ENCODE measurements at places on chromosomes 7 and 10.
A peak's percentile ranks its signal among the peaks of the same experiment; 100 is the strongest.

- no peak for DNase-seq
Observed at GRCh38 chr10:97039538-97040247, 146.1 kb downstream of the SLIT1 start.

DNA sequence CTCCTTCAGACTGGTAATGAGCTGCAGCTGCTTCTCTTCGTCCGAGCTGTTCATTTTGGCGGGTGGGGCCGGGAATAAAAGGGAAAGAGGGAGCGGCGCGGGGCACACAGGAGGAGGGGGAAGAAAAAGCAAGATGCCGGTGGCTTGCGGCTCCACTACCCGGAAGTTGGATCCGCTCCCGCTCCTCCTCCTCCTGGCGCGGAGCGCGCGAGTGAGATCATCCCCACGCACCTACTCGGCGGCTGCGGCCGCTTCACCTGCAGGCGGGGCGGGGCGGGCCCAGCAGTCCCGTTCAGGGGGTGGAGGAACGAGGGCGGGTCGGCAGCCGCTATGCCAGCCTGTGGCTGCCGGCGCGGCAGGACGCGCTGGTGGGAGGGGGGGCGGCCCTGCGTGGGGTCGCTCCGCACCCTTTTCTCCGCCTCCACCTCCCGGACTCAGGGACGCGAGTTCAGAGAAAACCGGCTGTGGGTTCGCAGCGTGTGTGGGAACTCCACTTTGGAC lies at the start of gene SHTN1:
Gene SHTN1, minus strand, starts transcription at position 162 of the 501 bp plus-strand sequence. Its CDS starts 108 bp downstream, at position 54.
- no peak for DNase-seq

GRCh38 chr7:98872328-98872924 lies 2.6 kb upstream of the TMEM130 start:
- DNase-seq: no peak

GRCh38 chr7:96415293-96415940 lies 93.5 kb upstream of the SLC25A13 start:
- DNase-seq: no peak

DNA sequence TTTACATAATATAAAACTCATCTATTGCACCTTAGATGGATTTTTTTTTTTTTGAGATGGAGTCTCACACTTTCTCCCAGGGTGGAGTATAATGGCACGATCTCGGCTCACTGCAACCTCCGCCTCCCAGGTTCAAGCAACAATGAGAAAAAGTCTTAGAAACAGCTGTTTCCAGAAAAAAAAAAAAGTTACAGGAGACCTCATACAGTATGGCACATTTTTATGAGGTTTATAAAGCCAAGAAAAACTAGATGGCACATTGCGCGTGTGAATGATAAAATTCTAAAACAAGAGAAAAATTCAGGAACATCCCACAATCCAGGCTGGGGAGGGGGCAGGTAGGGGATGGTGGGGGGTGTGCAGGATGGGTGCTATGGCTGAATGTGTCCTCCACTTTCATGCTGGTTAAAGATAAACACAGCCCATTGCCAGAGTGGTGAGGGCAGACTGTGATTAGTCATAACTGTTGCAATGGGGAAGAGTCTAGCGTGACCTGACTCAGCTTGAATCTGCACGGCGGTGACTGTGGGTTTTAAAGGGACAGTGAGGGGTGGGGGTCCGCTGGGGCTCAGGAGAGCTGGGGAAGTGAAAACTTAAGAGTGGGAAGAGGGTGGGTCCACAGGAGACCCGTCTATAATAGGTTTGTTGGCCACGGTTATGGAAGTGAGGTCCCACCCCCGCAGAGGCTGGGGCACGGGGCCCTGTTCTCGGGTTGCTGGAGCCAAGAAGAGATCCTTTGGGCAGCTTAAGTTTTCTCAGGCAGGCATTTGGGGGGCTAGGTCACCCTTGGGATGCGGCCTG lies 11.9 kb upstream of the LRRC27 start:
- peak; percentile 46 for DNase-seq

- no peak for DNase-seq
Observed at GRCh38 chr7:91875851-91876250, 4.7 kb downstream of the MTERF1 start.

DNA sequence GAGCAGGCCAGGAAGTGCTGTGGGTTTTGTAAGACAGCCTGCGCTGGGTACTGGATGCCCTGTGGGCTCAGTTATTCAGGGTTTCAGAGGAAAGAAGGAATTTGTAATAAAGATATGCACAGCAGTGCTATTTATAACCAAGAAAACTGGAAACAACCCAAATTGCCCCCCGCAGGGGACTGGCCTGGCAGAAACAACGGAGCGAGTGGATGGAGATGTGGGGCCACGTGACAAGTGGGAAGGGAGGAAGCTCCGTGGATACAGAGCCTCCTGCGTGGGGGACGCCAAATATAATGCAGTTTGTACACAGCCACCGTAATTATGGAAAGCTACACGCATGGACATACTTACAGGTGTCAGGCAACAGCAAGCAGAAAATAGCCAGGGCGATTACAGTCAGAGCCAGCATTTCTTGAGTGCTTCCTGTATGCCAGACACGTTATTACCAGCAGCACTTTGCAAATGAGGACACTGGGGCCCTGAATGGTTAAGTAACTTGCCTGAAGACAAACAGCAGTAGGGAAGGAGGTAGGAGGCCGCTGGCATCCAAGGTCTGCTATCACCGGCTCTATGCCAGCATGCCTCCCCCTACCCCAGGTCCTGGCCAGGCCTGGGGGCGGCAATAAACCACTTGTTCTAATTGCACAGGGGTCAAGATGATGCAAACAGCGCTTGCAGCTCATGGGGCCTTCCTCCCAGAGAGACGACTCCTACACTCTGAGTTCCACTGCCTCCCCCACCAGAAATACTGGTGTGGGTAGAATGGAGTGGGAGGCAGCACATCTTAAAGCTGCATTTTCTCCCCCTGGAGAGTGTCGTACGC lies 8.7 kb upstream of the CAMK2B start:
- DNase-seq: no peak

GRCh38 chr10:121741248-121741792 lies 143.1 kb upstream of the FGFR2 start:
- no peak for DNase-seq

DNA sequence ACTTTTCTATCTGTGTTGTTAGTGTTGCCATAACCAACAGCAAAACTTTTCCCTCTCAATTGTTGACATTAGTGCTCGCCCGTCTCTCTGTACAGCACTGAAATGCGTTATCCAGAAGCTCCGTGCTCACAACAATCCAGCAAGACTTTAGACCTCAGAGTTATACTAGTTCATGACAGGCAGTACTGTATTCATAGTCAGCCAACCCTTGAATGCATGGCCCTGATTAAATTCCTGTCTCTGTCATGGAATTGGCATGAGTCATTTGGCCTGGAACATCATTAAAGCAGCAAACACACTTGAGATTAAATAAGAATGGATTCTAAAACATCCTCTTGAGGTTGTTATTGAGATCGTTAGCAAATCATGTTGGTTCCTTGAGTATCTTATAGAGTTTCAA lies 405.5 kb upstream of the C7orf33 start:
- no peak for DNase-seq

DNA sequence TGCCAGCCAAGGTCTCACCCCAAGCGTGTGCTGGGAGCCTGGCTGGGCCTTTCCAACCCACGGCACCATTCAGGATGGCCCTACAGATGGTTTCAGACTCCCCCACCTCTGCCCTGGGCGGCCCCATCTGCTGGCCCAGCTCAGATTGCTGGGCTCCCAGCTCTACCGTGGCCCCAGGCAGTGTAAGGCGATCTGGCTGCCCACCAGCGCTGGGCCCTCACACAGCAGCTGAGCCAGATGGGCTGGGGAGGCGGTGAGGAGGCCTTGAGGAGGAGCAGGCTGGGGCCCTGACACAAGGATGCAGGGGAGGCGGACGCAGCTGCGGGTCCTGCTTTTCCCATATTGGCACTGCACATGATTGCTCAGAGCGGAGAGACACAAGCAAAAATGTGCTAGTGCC lies 162.8 kb downstream of the NRF1 start:
- no peak for DNase-seq

DNA sequence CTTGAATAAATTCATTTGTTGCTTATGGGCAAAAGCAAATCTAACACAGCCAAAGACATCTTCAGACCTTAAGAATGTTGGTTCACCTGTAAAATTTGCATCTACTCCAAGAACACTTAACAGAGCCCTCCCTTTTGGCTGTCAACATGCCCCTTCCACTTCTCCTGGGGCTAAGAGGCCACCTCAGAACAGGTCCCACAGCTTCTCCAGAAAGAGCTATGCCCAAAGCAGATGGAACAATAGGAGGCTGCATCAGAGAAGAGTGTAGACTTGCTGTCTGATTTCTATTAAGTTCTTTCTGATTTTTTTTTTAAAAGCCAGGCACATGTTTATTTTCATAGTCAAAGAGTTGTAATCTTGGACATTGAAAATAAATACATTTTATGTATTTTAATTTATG lies 26.1 kb upstream of the TRIL start:
- DNase-seq: no peak

- DNase-seq: no peak
Observed at GRCh38 chr7:141003172-141004065, 11.3 kb downstream of the MRPS33 start.

- no peak for DNase-seq
Observed at GRCh38 chr10:125505648-125506047, 177.3 kb downstream of the TEX36 start.

DNA sequence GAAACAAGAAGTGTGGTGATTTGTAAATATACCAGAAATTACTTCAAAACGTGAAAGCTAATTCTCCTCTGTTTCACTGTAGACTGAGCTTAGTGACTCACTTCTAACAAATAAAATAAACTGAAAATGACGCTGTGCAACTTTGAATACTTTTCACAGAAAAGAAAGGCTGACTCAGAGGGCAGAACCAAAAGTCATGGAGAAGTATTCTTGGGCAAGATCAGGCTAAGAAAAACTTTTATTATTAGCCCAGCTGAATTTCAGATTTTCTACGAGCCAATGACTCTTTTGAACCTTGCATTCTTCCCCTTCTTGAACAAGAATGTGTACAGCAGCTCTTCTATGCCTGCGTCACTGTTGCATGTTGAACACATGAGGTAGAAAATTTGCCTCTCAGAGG lies 527.3 kb upstream of the GHITM start:
- DNase-seq: no peak

GRCh38 chr7:111393011-111393754 lies 169.1 kb downstream of the IMMP2L start:
- no peak for DNase-seq

DNA sequence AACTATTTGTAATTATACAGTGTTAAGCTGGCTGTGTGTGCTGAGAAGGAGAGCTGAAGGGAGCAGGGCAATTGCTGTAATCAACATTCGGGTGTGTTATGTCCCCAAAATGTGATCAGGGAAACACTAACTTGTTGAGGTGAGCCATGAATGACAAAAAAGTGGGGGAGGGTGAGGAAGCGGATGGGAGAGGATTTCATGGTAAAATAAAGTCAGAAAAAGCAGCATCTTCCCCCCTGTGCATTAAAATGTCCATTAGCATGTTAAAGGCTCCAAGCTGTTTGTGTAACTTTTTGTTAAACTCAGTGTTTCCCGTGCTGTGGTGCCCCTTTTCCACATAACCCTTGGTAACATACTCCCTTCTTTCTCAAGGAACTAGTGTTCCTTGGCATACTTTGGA lies 84.9 kb downstream of the ARID5B start:
- no peak for DNase-seq

GRCh38 chr7:108017776-108018151 lies 14.8 kb upstream of the LAMB1 start:
- no peak for DNase-seq

- peak; percentile 57 for DNase-seq
Observed at GRCh38 chr10:58237014-58237834, 30.5 kb downstream of the IPMK start.

DNA sequence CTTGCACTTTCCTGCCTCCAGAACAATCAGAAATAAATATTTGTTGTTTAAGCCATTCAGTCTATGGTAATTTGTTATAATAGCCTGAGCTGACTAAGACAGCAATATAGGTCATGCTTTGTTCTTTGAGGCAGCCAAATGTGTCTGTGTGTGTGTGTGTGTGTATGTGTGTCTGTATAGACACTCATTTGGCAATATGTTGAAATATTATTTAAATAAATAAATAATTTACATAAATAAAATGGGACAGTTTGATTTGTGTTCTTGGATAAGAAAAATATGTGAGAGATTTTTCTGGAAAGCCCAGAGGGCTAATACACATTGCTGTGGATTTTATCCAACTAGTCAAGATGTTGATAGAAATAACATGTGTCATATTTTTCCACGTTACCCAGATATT lies 140.2 kb downstream of the PTN start:
- DNase-seq: no peak

- DNase-seq: no peak
Observed at GRCh38 chr7:841943-842342, 9.7 kb downstream of the SUN1 start.

DNA sequence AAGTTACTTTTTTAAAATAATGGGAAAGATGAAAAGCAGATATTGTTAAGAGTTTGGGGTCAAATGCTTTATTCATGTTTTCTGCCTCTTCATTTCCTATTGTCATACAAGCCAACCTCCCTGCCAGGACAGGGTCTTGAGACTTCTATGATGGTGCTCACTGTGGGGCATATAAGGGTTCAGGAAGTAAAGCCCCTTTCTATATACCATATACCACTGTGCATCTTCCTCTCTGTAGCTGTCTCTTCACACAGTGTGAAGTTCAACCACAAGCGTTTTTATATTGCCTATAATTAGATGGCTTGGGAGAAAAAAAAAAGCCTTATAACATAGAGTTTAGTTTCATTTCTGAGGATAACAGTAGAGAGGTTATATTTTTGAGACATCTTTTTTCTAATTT lies 389.8 kb upstream of the SORCS1 start:
- no peak for DNase-seq

DNA sequence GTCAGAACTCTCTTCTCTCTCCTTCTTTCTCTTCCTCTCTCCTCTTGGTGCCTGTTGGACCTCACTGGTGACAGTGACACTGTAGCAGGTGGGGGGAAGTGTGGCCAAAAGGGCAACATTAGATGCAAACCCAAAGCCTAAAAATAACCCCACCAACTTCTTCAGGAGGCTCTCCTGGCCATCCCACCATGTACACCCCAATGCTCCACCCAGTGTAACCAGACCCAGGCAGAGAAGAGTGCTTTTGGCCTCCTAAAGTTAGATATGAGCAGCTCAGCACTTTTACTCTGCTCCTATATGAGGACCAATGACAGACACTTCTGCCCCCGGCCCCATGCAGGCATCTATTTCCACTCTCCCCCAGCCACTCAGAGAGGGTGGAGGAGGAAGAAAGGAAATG lies 5.5 kb downstream of the MYOZ1 start:
- DNase-seq: no peak

GRCh38 chr10:124590216-124591122 lies 128.8 kb downstream of the LHPP start:
- no peak for DNase-seq

DNA sequence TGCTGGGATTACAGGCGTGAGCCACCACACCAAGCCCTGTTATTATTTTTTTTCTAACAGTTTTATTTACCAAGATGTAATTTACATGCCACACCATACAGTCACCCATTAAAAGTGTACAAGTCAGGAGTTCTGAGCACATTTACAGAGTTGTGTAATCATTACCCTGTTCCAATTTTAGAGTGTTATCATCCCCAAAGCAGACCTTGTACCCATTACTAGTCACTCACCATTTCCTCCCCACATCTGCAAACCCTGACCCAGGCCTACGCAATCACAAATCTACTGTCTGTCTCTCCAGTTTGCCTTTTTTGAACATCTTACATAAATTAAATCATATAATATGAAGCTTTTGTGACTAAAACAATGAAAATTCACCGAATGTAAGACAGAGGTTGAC lies 402.9 kb upstream of the FOXK1 start:
- DNase-seq: no peak

- no peak for DNase-seq
Observed at GRCh38 chr10:43127442-43127841, 10.8 kb upstream of the CSGALNACT2 start.

GRCh38 chr10:17375936-17376584 lies 78.3 kb downstream of the ST8SIA6 start:
- no peak for DNase-seq

- no peak for DNase-seq
Observed at GRCh38 chr10:14592026-14592425, 182.7 kb downstream of the FAM107B start.
